ENCODE measurements at places on chromosomes 6 and 20.

GRCh38 chr6:41171908-41172307 lies 9.0 kb upstream of the TREM2 start:
- DNase-seq: no peak

DNA sequence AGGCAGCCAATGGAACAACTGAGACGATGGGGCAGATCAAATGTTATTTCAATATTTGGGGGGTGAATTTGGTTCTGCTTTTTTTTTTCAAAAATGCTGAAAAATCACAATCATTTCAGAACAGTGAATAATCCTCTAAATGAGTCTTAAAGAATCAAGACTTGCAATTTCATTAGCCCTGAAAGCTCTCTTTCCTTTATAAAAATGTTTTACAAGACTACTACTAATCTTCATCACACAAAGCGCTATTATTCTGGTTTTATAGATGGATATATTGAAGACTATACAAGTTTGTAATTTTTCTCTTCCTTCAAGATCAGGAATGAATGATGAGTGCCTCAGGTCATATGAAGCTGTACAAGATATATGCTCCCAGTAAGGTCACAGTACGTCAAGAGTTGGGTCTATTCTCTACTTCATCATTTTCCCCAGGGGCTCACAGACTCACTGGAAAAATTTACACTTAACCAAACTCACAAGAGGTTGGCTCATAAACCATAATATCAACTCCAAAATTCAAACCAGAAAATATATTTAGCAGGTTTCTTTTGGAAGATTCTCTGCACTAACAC lies 19.5 kb downstream of the RNF24 start:
- DNase-seq: no peak

DNA sequence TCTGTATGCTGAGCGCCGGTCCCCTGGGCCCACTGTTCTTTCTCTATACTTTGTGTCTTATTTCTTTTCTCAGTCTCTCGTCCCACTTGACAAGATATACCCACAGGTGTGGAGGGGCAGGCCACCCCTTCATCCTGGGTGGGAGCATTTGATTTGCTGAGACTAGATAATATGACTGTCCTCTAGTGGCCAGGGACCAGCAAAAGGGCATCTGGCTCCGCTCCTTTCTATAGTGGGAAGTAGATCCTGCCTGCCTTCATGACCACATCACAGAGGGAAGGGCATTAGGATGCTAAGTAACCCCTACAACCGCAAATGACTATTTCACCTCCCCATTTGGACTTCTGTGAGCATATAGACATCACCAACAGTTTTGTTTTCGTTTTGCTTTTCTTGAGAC lies 64.5 kb downstream of the TRMT6 start:
- DNase-seq: no peak

GRCh38 chr20:32779500-32780211 lies 17.5 kb downstream of the DNMT3B start:
- DNase-seq: no peak

GRCh38 chr6:6512711-6513110 lies 75.8 kb upstream of the LY86 start:
- no peak for DNase-seq

Data from iris pigment epithelial cell (primary cell).